PC-9 (cell line): ENCODE measurements at places on chromosomes 4 and X. TPM values are rescaled to one million over a fixed set of nuclear protein-coding genes. Genes with fewer than 3 reads are reported as not detected.

Gene HSFX4
- not detected in 2 replicates for total RNA-seq

Gene CCKAR
- total RNA-seq: not detected in 2 replicates

Gene TMPRSS11F
- total RNA-seq: not detected in 2 replicates

Gene SLC10A7
- total RNA-seq: 4.8 and 11.4 TPM in 2 replicates

Gene SPON2
- total RNA-seq: 2.0 and 3.4 TPM in 2 replicates

Gene TEX11
- not detected in 2 replicates for total RNA-seq

Gene SGMS2
- total RNA-seq: 17.0 and 17.9 TPM in 2 replicates

Gene AMER1
- 5.8 and 6.5 TPM in 2 replicates for total RNA-seq

Gene HEPH
- not detected in 2 replicates for total RNA-seq

Gene FAM9B
- not detected in 2 replicates for total RNA-seq

DNA sequence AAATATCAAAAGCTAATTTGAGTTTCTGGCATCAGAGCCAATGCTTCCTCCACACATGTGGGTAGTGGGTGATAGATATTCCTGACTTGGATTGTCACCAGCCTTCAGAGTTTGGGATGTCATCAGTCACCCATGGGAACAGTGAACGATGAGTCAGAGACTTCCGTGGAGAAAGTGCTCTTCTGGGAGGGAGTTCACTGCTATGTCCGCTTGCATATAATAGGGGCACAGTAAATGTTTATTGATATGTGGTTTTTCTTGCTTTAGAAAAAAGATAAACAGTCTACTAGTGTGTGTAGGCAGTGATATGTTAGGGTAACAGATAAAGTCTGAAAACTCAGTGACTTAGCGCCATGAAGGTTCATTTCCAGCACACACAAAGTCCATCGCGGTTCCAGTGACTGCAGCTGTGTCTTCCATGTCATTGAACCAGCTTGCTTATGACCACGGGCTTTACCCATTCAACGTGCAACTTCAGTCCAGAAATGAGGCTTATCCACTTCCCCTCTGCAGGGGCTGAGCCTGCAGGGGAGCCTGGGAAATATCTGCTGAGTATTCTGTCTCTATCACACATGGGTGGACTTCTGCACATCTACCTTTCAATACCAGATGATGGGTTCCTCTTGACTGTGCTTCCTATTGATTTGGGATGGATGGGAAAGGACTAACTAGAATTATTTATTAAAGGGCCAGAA is 87.7 kb upstream of the WWC2 start:
- no peak for DNase-seq

DNA sequence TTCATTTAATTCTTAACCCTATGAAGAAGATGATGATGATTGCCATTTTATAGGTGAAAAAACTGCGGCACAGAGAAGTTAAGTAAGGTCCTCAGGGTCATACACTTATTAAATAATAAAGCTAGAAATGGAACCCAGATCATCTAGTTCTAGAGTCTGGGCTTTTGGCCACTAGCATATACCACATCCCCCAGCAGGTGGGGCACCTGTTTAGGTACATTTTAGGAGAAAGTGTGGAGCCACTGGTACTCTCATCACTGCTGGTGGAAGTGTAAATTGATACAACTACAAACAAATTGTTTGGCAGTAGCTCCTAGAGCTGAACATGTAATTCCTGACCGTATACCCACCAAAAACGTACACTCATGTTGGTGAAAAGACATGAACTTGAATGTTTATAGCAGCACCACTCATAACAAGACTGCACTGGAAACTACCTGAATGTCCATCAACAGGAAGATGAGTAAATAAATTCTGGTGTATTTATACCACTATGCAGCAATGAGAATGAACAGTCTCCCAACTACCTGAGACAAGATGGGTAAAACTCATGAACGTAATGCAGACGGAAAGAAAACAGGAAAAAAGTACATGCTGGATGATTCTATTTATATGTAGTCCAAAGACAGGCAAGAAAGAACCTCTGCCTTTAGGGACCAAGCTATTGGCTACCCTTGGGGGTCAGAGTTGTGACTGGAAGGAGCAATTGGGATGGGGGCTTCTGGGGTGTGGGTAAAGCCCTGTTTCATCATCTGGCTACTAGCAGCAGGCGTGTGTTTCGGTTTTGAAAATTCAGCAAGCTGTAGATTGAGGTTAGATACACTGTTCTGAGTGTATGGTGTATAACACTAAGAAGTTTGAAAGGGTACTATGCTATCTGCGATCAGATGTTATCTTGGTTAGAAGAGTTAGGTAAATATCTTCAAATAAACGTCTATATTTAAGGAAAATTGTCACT is 72.3 kb upstream of the ADGRG2 start:
- DNase-seq: no peak

DNA sequence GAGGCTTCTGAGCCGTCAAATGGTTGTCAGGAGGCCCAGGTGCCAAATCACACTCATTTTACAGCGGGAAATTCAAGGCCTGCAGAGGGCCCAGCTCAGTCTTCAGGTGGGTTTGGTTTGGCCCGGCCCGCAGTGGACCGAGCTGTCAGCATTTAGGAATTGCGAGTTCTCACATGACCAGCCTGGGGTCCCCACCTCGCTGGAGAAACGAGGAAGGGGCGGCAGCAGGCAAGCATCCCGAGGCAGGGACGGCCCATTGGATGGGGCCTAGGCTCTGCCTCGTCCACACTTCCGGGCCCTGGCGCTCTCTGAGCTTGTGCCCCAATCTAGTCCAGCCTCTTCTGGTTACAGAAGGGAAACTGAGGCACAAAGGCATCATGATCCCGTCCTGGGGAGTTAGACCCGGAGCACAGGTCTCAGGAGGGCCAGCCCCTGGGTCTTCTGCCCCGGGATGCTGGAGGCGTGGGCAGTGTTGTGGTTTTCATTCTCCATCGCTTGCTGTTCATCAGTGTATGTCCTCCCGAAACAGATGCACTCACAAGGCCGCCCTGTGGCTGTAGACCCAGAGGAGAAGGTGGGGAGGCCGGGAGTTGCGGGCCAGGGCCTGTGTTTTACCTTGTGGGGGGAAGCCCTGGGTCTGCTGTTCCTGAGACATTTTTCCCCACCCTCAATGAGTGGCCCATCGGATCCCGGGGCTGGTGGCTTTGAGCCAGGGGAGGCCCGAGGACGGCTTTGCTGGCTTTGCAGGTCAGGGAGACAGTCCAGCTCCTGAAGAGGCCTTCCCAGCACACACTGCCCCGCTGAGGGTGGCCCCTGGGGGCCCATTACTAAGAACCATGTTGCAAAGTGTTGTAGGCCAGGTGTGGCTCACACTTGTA is 8.9 kb downstream of the PSAPL1 start:
- no peak for DNase-seq

DNA sequence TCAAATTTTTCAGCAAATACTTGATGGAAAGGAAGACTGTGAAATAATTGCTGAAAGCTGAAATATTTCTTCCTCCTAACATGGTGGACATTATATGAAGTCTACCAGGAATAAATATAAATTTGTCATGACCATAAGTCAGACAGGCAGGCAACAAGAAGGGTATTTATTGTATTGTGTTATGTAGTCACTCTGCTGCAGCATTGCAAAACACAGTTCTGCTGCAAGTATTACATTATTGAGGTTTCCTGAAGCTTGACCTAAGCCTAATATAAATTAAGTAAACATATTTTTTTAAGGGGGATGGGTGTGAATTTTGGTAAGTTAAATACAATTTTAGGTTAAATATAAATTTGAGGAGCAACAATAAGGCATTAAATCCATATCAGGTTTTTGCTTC is 60.2 kb upstream of the MAOA start:
- DNase-seq: no peak
